ENCODE measurements at places on chromosomes 1 and 21.

DNA sequence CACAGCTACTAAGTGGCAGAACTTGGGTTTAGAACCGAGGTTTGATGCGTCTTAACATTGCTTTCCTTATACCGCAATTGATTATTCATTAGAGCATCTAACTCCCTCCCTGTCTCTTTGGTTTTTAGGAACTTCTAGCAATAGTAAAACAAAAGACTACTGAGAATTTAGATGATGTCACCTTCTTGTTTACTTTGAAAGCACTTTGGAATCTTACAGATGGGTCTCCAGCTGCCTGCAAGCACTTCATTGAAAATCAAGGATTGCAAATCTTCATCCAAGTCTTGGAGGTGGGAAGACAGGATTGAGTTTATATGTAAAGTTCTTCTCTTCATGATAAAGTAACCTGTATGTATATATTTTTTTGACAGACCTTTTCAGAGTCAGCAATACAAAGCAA lies 35.0 kb downstream of the ZYG11A start:
- no peak for DNase-seq

- no peak for DNase-seq
These were observed 21.3 kb upstream of the FBXO28 start for GRCh38 chr1:224092601-224093000.

DNA sequence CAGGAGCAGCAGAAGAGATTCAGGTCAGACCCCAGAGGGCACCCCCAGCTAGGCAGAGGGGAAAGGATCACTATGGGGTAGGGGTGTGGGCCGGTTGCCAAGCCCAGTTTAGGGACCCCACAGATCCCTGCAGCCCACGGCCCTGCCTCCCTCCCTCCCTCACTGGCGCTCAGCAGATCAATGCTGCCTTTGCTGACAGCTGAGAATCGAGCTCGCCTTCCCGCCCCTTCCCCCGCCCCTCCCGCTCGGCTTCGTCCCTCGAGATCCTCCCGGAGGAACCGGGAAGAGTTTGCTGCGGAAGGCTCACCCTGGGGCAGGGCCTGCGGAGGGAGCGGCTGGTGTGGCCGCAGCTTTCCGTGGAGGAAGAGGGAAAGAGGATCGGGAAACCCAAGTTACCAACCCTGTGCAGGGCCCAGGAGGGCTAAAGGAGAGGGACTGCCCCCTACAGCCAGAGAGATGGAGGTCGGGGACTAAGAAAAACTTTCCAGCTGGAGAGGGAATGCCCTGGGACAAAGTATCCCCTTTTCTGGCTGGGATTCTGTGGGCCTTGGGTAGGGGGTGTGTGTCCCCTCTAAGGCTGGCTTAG lies 1.1 kb upstream of the KCNQ4 start:
- no peak for DNase-seq

DNA sequence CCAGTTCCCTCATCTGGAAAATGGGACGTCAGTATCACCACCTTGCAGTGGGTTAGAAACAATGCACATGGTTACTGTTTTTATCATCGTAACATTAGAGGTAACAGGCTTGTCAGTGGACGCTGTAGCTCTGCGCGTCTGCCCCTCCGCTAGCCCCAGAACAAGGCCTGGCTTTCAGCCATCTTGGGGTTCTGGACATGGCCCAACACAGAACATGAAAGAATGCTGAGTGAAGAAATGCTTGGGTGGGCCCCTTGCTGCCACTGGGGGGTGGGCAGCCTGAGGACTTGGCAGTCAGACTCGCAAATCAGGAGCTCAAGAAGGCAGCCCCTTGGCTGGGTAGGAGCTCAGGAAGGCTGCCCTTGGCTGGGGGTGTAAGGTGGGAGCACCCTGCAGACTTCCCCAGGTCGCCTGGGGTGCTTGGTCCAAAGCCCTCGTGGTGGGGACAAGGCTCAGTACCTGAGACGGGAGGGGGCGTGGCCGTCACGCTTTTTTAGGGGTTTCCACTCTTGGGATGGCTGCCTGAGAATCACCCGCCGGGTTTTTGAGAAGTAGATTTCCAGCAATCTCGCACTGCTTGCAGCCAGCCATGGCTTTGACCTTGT lies 51.7 kb downstream of the SLC37A1 start:
- no peak for DNase-seq

GRCh38 chr1:9195651-9196050 lies 38.9 kb upstream of the H6PD start:
- DNase-seq, result no peak

DNA sequence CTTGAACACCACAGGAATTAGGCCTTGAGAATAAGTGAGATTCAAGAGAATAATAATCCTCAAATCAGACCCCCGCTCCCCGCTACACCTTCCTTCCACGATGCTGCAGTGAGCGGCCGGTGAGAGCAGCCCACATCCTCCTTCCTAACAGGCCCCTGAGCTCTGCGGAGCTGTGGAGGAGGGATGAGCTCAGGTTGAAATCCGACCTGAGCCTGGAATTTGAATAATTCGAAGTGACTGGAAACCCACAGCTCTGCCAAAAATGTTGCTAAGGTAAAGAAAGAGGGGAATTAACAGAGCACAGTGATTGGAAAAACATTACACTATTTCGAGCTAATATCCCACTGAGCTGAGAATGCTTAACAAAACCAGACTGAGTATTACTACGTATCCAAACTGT lies 90.0 kb downstream of the URB2 start:
- DNase-seq, result no peak

DNA sequence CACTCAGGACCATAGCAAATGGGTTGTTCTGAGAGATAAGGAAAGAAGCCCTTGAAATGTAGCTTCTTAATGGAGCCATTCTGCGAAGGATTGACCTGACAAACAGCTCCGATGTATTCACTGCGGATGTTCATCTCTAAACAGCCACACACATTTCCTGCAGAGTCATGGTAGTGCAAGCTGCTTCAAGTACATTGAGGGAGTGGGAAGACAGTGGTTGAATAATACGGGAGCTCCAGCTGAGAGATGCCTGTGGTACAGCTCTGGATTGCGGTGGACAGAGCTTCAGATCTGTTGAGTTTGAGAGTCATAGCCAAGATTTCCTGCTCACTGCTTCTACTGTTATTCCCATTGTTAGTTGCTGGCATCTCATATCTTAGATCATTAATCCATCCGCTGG lies 86.6 kb downstream of the ZBTB18 start:
- no peak for DNase-seq

- peak; percentile 57 for DNase-seq
These were observed 732 bp downstream of the HS2ST1 start for GRCh38 chr1:86914998-86915736.

DNA sequence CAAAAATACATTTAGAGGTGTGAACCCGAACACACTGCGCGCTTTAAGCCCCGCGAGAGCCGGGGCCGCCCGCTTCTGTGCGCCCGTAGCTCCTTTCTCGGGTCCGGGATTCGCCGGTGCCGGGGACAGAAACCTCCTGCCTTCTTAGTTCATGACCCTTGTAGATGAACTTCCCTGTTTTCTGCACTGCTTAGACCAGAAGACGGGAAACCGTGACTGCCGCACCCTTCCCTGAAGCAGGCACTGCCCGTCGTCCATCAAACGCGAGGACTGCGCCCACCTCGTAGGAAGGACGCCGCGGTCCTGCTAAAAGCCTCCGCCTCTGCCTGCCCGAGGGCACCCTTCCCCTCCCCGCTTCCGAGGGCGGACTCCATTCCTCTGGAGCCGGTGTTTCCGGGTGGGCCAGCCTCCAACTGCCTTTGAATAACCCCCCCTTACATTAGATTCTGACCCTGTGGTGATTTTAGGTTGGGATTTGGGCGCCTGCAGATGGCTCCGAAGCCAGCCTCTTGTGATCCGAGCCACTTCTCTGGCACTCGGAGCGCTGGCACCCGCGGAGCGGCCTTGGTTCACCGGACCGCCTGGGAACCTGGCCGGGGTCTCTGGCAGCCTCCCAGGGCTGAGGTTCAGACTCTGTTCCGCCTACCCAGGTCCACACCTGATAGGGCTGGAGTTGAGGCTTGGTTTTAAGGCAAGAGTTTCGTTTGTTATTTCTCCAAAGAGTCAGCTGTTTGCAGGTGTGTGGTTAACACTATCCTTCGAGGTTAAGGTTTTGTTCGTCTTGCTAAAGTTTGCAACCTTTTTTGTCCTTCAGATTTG lies 1.2 kb upstream of the PTTG1IP start:
- no peak for DNase-seq

DNA sequence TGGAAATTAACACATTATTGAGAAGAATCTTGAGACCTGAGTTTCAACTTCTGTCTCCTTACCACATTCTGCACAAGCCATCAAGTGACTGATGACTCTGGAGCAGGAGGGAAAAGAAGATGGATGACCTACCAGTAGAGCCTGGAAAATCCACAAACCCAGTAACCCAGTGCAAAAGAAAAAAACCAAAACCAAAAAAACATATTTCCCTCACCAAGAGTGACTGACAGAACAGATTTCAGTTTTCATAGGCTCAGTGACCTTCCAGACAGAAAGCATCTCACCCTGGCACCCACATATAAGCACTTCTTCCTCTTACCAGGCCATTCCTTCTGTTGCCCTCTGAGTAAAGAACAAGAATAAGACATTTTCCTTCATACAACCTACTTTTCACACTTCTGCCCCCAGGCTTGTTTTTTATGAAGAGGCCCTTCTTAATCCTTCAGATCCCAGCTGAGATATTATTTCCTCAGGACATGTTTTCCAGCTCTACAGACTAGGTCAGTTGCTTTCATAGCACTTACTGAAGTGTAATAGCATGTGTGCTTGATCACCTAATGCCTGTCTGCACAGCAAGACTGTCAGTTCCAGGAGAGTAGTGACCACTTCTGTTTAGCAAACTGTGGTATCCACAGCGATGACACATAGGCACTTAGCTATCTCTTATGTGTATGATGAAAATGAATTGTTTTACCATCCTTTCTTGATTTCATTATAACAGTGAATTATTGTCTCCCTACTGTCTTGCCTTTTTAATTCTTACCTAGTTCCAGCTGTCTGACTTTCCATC lies 4.0 kb downstream of the TSACC start:
- DNase-seq, result no peak

- peak; percentile 86 for DNase-seq
These were observed 271.6 kb downstream of the TM2D1 start for GRCh38 chr1:61453111-61453961.

DNA sequence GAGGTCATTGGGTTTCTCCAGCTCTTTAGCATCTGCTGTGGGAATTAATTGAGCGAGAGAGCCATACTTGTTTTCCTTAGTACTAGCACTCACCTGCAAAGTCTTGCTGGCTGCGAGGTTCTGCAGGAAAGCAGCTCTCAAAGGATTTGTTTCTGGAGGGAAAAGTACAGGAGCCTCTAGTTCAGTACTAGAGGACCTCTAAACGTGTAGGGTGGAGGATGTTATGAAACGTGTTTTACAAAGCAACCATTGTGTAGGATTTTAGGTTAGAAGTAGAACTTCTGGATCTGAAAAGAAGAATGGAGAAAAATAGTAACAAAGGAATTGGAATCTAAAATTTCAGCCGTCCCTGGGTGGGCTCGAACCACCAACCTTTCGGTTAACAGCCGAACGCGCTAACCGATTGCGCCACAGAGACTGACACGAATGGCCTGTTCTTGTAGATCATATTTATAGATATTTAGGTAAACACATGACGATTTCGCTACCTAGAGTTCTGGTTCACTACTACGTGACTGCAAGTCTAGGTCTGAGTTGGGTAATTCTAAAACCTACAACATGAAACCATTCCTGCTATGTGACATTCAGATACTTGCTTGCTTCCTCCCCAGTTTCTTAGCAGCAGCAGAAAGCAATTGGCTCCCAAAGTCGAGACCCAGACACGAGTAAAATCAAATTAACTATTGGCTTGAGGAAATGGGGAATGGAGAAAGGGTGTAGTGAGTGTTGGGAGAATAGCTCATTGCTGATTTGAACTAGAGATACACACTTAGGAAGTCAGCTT lies 60.2 kb upstream of the CFAP126 start:
- no peak for DNase-seq

DNA sequence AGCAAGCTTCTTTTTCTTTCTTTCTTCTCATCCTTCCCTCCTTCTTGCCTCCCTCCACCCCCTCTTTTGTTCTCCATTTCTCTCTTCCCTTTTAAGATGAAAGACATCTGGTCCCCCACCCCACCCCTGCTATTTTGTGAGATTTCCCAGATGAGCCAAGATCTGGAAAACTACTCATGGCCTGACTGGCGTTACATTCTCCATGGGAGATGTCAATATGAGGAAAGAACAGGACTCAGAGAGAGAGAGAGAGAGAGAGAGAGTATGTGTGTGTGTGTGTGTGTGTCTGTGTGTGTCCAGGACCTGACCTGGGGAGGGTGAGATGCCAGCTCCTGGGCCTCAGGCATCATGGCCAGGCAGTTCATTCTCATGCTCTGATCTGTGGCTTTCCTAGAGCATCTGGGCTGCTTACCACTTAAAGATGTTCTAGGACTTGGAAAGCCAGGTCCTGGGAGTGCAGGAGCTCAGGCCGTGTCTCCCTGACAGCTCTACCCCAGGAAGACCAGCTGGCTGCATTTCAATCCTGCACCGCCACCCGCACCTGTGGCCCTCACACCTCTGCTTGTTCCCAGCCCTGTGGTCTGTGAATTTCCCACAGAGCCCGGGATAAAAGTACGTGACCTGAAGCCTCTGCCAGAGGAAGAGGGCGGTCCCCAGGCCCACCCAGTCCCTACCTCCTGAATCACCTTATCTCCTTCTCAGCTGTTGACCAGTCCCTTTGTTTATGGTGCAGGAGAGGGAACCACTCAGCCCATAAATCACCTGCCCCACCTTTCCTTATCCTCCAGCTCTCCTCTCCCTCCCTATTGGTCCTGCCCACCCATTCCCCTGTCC lies 3.2 kb upstream of the BEST4 start:
- DNase-seq, result no peak

GRCh38 chr1:166080277-166080966 lies 86.4 kb downstream of the FAM78B start:
- DNase-seq, result no peak

GRCh38 chr1:201307231-201307630 lies 23.9 kb downstream of the PKP1 start:
- no peak for DNase-seq

DNA sequence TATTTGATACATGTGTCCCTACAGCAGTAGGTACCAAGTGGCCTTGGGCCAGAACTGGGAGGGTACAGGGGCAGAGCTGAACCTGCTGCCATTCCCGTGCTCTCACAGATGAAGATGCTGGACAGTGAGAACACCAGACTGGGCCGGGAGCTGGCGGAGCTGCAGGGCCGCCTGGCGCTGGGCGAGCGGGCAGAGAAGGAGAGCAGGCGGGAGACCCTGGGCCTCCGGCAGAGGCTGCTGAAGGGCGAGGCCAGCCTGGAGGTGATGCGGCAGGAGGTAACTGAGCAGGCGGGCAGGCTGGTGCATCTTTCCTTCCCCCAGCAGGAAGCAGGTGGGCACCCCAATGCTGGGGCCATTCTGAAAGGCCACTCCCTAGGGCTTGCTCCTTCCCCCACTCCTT lies 21.9 kb downstream of the MFAP2 start:
- DNase-seq, result no peak

DNA sequence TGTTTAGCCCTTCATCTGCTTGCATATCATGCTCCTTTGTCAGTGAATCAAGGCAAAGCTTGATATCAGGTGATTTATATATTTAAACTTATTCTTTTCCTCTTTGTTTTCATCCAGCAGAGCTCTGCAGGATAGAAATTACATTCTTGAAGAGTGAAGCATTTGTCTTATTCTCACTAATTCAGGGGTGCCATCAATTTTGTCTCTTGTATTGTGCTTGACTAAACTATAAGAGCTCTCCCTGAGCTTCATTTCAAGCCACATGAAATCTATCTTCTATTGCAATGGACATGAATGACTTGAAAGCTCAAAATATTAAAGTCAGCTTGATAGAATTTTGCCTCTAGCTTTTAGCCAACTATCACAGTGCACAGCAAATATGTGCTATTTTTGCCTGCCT lies 236.7 kb upstream of the KCTD3 start:
- no peak for DNase-seq

- DNase-seq, result no peak
These were observed 19.9 kb upstream of the ABCB10 start for GRCh38 chr1:229578168-229579058.

Data from putamen (tissue), 1 donor.